ENCODE measurements at places on chromosomes 16 and 17.

- no peak for DNase-seq
These were observed 8.4 kb upstream of the HSBP1 start for GRCh38 chr16:83799336-83799735.

DNA sequence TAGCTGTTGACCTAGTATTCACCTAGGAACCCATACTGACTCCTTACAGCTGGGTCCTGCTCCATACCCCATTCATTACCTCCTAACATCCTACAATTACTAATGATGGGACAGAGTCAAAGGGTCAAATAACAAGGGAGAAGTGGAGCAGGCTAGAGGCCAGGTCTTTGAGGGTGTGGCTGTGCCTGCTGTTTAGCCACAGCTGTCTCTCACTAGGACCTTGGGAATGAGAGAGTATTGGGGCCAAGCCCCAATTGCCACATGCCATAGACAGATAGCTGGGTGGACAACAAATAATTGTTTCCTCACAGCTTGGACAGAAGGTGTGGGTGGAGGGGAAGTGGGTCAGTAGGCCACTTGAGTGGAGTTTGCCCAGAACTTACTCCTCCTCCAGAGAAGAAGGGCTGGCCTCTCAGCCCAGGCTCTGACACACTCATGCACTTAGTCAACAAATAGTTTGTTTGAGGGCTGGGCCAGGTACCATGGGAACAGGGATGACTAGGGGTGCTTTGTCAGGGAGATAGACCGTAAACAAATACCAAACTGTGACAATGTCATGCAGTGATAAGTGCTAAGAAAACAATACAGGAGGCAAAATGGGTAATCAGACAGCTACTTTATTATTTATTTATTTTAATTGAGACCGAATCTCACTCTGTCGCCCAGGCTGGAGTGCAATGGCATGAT is 10.2 kb upstream of the CENPT start:
- DNase-seq: no peak

DNA sequence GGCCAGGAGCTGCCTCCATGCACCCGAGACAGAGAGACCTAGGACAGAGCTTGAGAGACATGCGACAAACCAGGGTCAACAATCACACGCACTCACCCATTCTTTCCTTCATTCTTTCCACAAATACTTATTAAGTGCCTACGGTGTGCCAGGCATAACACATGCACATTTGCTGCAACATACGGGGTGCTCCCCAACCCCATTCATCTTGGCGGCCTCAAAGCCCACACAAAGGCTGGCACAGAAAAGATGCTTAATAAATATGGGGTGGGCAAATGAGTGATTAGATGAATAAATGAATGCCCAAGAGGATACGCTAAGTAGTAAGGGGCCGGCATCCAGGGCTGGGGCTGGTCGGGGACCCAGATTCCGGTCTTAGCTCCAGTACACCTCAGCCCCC is 117.9 kb downstream of the ZNF423 start:
- DNase-seq: no peak

- no peak for DNase-seq
These were observed 492 bp downstream of the SLC25A39 start for GRCh38 chr17:44324092-44324570.

- DNase-seq: no peak
These were observed 119.5 kb downstream of the NTN1 start for GRCh38 chr17:9140550-9141424.

- no peak for DNase-seq
These were observed 8.5 kb upstream of the TNFRSF17 start for GRCh38 chr16:11956558-11956957.

DNA sequence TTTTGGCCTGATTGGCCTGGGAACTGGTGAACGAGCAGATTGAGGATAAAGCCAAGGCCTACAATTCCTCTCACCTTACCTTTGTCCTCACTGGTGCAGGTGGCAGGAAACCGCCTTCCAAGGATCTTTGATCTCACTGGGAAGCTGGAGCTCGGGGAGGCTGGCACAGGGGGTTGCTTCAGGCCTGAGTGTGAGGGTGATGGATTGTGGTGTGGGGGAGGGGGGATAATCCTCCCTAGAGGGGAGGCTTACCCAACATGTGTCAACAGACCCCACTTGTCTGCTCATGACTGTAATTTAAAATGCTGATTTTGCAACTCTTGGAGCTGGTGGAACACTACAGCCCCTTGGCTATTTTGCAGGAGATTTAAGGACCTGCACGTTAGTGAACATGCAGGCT is 4.5 kb upstream of the RMI2 start:
- DNase-seq: no peak

DNA sequence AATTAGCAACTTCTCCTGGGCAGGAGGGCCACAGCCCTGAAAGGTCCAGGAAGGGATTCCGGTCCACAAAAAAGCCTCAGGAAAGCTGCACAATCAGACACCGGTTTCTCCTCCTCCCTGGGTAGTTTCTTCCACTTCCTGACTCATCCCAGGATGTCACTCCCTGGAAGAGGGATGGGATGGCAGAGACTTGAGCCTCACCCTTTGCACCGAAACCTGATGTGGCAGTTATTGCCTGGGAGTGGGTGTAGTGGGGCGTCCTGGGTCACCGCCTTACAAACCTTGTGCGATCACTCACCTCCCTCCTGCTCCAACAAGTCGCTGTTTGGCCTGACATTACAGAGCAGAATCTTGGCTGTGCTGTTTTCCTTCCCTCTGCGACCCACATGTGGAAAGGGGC is 70.8 kb downstream of the LYRM1 start:
- DNase-seq: no peak

GRCh38 chr17:14760212-14760611 is 459.3 kb downstream of the HS3ST3B1 start:
- DNase-seq: no peak

- no peak for DNase-seq
These were observed 572 bp downstream of the FAM171A2 start for GRCh38 chr17:44362949-44363612.

DNA sequence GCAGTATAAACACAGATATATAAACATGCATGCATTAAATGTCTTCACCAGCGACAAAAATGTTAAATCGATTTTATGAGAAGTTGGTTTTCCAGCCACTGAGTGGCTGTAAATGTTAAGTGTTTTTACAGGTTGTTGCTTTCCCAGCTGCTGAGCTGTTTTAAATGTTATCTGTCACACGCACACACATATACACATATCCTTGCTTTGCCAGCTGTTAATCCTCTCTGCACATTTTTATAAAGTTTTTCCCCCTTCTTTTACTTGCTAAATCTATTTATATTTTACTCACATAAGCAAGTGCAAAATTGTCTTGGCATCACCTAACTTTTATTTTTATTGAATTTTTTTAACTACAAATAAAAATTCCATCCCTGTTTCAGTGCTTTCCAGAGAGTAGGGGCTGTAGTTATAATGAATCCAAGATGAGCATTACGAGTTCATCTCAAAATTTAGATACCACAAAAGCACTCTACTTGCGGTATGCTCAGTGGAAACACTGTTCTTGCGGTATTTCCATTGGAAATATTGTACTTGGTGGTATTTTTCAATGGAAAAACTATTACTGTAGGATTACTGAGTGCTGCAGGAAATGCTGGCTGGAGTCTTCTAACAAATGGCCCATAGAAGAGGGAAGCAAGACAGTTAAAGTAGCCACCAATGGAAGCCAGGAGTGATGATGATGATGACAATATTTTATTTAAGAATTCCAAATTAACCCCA is 124.9 kb upstream of the KCNJ16 start:
- DNase-seq: no peak

DNA sequence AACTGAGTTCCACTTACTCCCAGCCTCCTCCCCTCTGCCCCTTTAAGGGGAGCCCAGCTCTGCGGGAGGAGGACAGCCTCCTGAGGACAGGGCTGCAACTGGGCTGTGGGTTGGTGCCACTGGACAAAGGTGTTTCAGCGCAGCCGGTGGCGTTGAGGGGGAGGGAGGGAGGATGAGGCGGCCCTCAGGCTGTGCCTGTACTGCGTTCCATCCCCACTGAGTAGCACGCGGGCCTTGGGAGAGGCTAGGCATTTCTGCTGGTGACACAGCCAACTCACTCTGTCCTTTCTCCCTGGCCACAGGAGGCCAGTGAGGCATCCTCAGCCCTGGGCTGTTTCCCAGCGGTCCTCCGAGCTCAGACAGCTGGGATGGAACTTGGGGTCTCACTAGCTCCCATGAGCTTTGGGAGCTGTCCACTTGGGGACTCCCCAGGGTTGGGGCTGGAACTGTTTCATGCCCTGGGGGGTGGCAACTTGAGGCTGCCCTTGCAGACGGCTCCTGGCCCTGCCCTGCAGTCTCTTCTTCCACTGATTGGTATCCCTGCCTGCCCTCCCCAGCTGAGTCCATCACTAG is 70.5 kb downstream of the MPRIP start:
- no peak for DNase-seq
